HepG2 (cell line): ENCODE measurements at places on chromosomes 12 and 14.
A peak's percentile ranks its signal among the peaks of the same experiment; 100 is the strongest.

DNA sequence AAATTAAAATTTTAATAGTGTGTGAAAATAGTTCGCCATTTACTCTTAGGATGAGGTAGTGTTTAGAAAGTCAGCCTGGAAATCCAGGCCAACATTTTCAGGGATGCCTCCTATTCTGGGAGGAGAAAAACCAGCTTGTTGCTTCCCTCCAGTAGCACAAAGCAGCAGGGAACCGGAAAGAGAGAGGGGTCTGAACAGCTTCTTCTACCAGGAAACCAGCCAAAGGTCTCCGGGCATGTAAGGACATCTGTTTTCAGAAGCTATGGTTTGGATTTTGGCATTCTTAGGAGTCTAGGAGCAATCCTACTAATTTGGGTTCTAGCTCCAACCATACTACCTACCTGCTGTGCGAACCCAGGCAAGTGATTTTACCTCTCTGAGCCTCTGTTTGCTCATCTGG, 85.3 kb downstream of the DPF3 start:
- no peaks in the 10 kb centered on the region for H3K36me3 ChIP-seq
- H3K4me1 ChIP-seq = 0 out of 2 replicates have a peak, but pooled peaks cover 19% of the 10 kb centered on the region
- DNase-seq = no peak
- no peak overlapping the region for H3K27ac ChIP-seq
- peaks cover 5% of the 10 kb centered on the region; the same call in 1 of the 2 replicates for H3K27me3 ChIP-seq
- no peak overlapping the region for H3K4me3 ChIP-seq

DNA sequence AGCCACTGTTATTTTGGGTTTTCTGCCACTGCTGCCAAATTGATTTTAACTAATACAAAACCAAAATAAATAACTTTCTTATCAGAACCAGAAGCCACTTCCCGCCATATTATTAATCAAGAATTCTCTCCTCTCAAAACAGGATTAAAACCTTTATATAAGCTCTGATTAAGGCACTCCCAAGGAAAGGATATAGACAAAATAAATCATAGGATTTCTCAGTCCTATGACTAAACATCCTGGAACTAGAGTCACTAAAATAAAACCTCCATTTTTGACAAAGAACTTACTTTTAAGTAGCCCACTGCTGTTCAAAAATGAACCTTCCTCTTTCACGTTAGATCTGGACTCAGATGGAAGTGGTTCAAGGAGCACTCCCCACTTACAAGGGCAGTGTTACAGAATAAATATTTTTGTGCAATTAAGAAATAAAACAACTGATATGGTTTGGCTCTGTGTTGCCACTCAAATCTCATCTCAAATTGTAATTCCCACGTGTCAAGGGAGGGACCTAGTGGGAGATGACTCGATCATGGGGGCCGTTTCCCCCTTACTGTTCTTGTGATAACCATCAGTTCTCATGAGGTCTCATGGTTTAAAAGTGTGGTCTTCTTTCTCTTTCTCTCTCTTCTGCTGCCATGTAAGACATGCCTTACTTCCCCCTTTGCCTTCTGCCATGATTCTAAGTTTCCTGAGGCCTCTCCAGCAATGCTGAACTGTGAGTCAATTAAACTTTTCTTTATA, 26.4 kb downstream of the GXYLT1 start:
- H3K27ac ChIP-seq = no peak overlapping the region
- H3K4me3 ChIP-seq = no peak overlapping the region
- DNase-seq = no peak
- no peaks in the 10 kb centered on the region for H3K36me3 ChIP-seq

DNA sequence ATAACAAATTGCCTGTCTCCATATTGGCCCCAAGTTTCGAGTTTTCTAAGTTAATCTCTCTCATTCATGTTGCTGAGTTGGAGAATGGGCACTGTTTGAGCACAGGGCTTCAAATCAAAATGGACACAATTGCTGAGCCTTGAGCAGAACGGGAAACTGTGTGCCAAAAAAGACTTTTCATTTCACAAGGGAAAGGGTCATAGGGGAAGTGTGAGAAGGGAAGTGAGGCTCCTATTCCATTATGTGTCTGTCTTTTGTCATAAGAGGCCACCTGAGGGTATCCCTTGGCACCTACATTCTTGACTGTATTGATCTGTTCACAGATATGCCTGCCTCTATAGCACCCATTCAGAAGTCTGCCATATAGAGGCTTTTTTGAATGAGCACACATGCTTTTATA, 59.1 kb downstream of the TTLL5 start:
- H3K36me3 ChIP-seq = peaks cover 48% of the 10 kb centered on the region
- no peaks in the 10 kb centered on the region for H3K27me3 ChIP-seq
- H3K27ac ChIP-seq = no peak overlapping the region

- H3K27ac ChIP-seq = no peak overlapping the region
- no peak for DNase-seq
- H3K4me1 ChIP-seq = peaks cover 10% of the 10 kb centered on the region
- no peaks in the 10 kb centered on the region for H3K27me3 ChIP-seq
- no peak overlapping the region for H3K4me3 ChIP-seq
Observed at GRCh38 chr14:74826574-74826973, 49.4 kb downstream of the PROX2 start.

DNA sequence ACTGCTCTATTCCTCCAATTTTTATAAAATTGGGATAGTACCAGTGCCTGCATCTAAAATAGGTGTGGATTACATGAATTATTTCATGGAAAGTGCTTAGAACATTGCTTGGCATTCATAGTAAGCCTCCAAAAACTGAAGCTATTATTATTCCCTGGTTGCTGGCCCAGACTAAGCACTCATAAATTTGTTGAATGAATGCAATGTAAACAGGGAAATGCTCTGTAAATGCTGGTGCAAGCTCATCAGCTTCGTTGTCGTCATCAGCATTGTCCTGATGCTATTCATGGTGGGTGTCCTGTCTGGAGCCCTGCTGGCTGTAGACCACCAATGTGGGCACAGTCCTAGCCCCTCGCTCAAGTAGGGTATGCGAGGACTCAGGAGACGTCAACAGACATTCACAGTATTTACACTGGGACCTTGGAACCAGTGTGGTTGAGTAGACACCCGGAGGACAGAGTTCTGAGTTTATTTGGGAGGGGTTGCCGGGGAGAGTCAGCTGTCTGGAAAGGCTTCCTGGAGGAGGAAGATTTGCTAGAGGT, 16.5 kb downstream of the BDKRB2 start:
- H3K36me3 ChIP-seq = no peaks in the 10 kb centered on the region
- no peaks in the 10 kb centered on the region for H3K4me1 ChIP-seq
- no peak for DNase-seq
- H3K4me3 ChIP-seq = no peak overlapping the region

DNA sequence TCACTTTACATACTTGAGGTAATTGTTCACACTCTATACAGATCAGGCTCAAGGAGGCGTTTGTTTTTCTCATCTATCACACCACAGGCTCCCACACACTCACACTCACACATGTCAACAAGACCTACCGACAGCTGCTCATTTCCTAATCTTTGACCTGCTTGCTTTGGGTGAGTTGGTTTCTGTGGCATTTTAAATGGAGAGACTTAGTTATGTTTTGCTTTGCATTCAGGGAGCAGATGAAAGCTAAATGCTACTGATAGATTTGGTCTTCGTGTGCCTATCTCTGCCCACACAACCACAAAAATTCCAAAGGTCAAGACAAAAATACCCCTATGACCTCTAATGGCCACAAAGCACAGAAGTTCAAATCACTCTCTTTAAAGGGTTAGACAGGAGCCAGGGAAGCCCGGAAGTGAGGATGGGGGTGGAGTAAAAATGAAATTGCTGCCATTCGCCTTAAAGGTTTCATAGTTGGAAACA, 203.5 kb upstream of the G2E3 start:
- peaks cover 15% of the 10 kb centered on the region for H3K4me1 ChIP-seq
- H3K27me3 ChIP-seq = peaks cover 14% of the 10 kb centered on the region; the same call in 1 of the 3 replicates
- DNase-seq = peak; percentile 84
- no peaks in the 10 kb centered on the region for H3K36me3 ChIP-seq

DNA sequence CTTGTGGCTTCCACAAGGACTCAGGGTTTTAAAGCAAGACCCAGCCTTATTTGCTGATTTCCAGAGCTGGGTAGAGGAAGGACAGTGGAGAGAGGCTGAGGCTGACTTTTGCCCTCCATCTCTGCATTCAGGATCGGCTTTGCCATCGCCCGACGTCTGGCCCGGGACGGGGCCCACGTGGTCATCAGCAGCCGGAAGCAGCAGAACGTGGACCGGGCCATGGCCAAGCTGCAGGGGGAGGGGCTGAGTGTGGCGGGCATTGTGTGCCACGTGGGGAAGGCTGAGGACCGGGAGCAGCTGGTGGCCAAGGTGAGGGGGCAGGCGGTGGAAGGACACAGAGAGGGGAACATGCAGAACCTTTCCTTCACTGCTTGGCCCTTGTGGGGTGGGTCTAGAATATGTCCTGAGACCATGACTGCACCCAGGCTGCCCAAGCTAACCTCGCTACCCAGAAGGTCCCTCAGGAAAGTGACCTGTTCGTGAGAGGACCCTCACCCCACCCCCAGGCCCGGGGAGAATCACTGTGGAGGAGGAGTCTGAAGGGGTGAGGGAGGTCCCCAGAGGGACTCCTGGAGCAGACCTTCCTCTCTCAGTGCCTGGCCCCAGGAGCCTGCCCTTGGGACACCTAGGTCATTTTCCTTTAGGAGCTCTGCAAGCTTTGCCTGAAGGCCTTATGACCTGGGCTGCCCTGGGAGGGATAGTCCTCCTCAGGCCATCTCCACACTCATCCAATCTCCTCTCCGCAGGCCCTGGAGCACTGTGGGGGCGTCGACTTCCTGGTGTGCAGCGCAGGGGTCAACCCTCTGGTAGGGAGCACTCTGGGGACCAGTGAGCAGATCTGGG, 3.1 kb downstream of the DHRS2 start:
- no peaks in the 10 kb centered on the region for H3K27me3 ChIP-seq
- H3K4me1 ChIP-seq = peaks cover 78% of the 10 kb centered on the region
- H3K36me3 ChIP-seq = peaks cover 36% of the 10 kb centered on the region

GRCh38 chr14:68113343-68113930, 293.9 kb downstream of the RAD51B start:
- H3K36me3 ChIP-seq = no peaks in the 10 kb centered on the region
- DNase-seq = no peak
- H3K4me3 ChIP-seq = no peak overlapping the region
- no peaks in the 10 kb centered on the region for H3K27me3 ChIP-seq

GRCh38 chr14:70289138-70289537, 70.3 kb downstream of the COX16 start:
- H3K27ac ChIP-seq = no peak overlapping the region
- no peaks in the 10 kb centered on the region for H3K27me3 ChIP-seq
- H3K4me1 ChIP-seq = no peaks in the 10 kb centered on the region
- H3K36me3 ChIP-seq = no peaks in the 10 kb centered on the region

DNA sequence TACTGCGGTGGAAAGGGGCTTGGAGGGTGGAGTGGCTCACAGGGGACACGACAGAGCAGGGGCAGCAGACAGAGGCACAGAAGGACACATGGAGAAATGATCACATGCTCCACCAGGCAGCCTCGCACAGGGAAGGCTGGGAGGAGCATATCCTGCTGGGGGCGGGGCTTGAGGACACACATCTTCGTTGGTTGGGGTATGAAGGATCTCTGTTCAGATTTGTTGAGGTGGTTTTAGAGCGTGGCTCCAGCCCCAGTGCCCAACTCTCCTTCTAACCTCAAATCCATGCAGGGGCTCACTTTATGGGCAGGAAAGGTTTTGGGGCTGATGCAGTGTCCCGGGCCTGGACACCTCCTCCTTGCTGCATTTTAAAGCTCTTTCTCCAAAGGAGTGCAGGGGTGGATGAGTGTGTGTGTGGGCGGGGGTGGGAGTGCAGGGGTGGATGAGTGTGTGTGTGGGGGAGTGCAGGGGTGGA, 733 bp upstream of the P3H3 start:
- no peak overlapping the region for H3K27ac ChIP-seq
- H3K4me3 ChIP-seq = no peak overlapping the region
- H3K4me1 ChIP-seq = peaks cover 24% of the 10 kb centered on the region
- peak; percentile 67 for DNase-seq

DNA sequence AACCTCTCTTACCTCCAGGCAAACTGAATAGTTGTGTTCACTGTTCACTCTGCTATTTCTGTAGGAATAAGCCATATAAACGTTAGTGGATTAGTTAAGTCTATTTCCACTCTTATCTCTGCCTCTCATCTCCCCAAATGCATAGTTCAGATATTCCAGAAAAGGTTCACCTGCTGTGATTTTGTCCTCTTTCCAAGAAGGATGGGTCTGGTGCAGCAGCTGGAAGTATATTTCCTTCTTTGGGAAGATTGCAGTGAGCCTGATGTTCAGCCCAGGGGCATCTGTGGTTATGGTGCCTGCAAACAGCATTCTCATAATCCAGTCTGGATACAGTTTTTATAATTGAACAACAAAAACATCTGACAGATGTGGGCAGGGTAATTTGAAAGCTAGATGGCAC, 97.7 kb downstream of the TPH2 start:
- H3K27ac ChIP-seq = no peak overlapping the region
- H3K36me3 ChIP-seq = no peaks in the 10 kb centered on the region
- H3K27me3 ChIP-seq = no peaks in the 10 kb centered on the region
- H3K4me3 ChIP-seq = no peak overlapping the region
- no peak for DNase-seq

- H3K27ac ChIP-seq = no peak overlapping the region
- H3K4me1 ChIP-seq = no peaks in the 10 kb centered on the region
- DNase-seq = no peak
- H3K36me3 ChIP-seq = no peaks in the 10 kb centered on the region
Observed at GRCh38 chr12:1246637-1247036, 255.6 kb downstream of the ERC1 start.

- H3K4me3 ChIP-seq = no peak overlapping the region
- H3K27me3 ChIP-seq = no peaks in the 10 kb centered on the region
- H3K4me1 ChIP-seq = peaks cover 51% of the 10 kb centered on the region
- peak; percentile 70 for DNase-seq
Observed at GRCh38 chr14:67623114-67623513, 3.4 kb downstream of the ARG2 start.

DNA sequence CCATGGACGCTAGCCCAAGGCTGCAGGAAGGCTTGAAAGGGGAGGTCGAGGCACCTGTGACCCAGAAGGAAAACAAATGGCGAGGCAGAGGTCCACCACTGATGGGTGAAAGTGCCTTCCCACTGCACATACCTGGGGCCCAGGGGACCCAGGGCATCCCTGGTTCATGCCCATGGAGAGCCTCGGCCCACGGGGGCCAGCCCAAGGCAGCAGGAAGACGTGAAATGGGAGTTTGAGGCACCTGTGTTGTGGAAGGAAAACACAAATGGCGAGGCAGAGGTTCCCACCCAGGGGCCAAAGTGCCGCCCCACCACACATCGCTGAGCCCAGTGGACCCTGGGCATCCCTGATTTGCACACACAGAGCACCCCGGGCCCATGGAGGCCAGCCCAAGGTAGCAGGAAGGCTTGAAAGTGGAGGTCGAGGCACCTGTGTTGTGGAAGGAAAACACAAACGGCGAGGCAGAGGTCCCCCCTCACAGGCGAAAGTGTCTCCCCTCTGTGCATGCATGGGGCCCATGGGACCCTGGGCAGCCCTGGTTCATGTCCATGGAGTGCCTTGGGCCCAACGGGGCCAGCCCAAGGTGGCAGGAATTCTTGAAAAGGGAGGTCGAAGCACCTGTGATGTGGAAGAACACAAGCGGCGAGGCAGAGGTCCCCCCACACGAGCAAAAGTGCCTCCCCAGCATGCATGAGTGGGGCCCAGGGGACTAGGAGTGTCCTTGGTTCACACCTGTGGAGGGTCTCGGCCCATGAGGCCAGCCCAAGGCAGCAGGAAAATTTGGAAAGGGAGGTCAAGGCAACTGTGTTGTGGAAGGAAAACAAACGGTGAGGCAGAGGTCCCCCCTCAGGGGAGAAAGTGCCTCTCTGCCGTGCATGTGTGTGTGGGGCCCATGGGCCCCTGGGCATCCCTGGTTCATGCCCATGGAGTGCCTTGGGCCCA, 383.3 kb downstream of the ALG10 start:
- H3K4me3 ChIP-seq = no peak overlapping the region
- DNase-seq = no peak
- H3K4me1 ChIP-seq = no peaks in the 10 kb centered on the region
- no peaks in the 10 kb centered on the region for H3K27me3 ChIP-seq
- no peaks in the 10 kb centered on the region for H3K36me3 ChIP-seq

- no peak overlapping the region for H3K4me3 ChIP-seq
- no peaks in the 10 kb centered on the region for H3K36me3 ChIP-seq
- H3K27ac ChIP-seq = no peak overlapping the region
- H3K27me3 ChIP-seq = no peaks in the 10 kb centered on the region
- peaks cover 9% of the 10 kb centered on the region for H3K4me1 ChIP-seq
Observed at GRCh38 chr12:63909746-63910145, 65.2 kb downstream of the SRGAP1 start.
